Hepatocyte (in vitro differentiated cells): ENCODE measurements at places on chromosomes 12 and 14.
A peak's percentile ranks its signal among the peaks of the same experiment; 100 is the strongest.

DNA sequence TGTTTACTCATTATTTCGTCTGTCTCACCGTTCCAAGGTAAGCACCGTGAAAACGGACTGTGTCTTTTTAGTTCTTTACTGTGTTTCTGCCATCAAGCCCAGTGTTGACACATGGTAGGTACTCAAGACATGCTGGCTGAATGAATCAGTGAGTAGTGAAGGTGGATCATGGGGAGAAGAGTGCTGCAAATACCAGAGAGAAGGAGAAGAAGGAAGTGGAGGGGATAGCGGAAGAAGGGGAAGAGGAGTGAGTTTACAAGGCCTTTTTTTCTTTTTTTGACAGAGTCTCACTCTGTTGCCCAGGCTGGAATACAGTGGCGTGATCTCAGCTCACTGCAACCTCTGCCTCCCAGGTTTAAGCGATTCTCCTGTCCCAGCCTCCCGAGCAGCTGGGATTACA, 54.6 kb downstream of the ETV6 start:
- no peak for DNase-seq

- no peak for DNase-seq
These were observed 467.5 kb downstream of the VRK1 start for GRCh38 chr14:97264516-97265230.

- DNase-seq = no peak
These were observed 12.8 kb downstream of the GPR19 start for GRCh38 chr12:12683136-12683697.

GRCh38 chr12:56714431-56714929, 10.6 kb downstream of the NACA start:
- no peak for DNase-seq

DNA sequence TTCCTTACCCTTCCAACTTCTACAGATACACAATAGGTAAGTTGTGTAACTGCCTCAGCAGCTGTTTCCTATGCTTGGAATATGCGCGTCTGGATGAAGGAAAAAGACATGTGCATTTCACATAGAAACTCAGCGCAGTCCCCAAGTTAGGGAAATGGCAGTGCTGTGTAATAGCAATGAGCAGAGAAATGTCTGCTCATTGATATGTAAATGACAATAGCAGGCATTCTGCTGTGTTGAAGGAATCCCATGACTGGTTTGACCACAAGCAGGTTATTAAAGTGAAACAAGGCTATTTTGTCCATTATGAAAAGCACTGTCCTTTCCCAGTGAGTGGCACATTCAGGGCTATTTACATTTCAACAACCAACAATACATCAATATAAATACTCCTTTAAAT, 106.6 kb downstream of the BTG1 start:
- no peak for DNase-seq

- DNase-seq = no peak
These were observed 7.9 kb downstream of the EIF2B2 start for GRCh38 chr14:75010472-75011093.

- no peak for DNase-seq
These were observed 1101.4 kb downstream of the BCL11B start for GRCh38 chr14:98170575-98170974.

- no peak for DNase-seq
These were observed 275.7 kb upstream of the CRY1 start for GRCh38 chr12:107369006-107369405.

GRCh38 chr12:13509740-13510139, 313.2 kb downstream of the EMP1 start:
- DNase-seq = no peak

DNA sequence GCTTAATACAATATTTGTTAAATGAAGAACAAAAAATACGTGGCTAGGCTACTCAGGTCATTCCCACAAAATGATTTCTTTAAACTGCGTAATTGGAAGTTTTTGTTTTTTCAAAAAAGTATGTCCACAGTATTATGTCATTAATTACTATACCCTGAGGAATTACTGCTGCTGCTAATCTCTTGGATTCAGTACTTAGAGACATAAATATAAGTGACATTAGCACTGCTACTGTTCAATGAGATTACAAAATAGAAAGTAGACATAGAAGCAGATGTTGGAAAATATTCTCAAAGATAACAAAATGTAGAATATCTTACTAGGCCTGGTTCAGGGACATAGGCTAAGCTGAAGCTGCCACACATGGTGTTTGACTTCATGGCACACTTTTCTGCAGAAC, 36.3 kb downstream of the HMGA2 start:
- no peak for DNase-seq

- no peak for DNase-seq
These were observed 83.0 kb downstream of the DENND5B start for GRCh38 chr12:31507966-31508365.

DNA sequence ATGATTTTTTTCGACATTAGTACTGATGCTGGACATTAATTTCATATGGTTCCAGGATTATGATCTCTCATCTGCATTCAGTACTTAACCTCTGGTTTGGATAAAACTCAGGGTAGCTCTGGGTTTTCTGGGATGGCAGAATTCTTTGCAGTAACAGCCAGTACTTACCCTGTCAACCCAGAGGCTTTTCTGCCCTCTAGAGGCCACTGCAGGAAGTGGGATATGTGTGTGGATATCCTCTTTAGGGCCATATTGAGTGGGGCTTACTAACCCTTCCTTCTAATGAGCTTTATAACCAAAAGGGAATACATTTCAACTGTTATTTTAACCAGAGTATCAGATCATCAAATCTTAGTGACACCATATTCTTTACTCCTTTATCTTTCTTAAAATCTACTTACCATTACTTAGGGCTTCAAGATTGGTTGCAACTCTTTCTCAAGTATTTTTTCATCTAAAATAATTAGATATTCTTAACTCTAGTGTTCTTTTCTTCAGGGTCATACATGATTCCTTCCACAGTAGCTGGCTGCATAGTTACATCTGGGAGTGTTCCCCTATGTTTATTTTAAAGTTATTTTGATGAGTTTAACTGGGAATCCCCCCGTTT, 488.0 kb upstream of the STXBP6 start:
- DNase-seq = peak; percentile 68

DNA sequence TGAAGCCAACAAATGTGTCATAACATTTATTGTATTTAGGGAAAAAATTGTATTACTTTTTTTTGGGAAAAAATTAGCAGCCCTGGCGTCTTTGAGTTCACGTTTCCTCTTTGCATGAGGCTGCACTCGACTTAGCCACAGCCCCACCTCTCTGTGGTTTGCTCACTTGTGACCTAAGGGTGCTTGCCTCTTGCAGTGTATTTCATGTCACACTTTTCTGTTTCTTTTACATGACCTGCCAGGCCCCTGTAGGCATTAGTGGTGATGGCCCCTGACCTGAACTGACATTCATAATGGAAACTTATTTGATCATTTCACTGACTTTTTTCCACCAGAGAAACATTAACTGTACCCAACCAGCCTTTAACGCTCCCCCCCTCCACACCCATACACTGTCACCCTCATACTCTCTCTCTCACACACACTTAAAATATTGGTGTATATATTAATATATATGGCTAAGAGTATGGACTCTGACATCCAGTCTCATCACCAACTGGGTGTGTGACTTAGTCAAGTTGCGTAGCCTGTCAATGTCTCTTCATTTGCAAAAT, 122.9 kb downstream of the PRKCH start:
- no peak for DNase-seq

GRCh38 chr12:95336387-95337067, 118.9 kb downstream of the VEZT start:
- DNase-seq = peak; percentile 88

- DNase-seq = peak; percentile 47
These were observed 168.1 kb upstream of the DAAM1 start for GRCh38 chr14:59020382-59020781.

GRCh38 chr14:92577321-92577742, 63.8 kb downstream of the RIN3 start:
- DNase-seq = no peak

DNA sequence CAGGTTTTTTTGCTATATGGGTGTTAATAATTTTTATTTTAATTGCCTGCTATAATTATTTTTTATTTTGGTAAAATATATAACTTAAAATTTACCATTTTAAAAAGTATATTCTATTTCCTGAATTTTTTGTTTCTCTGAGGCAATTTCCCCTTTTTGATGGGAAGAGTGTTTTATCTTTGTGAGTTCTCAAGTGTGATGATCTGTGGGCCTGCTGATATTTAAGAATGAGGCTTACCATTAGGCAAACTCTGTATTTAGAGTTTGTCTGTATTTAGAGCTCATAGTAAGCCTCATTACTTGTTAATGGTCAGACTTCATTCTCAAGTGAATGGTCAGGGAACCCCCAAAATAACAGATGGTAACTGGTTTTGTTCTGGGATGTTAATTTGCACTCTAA, 48.0 kb downstream of the WNK1 start:
- no peak for DNase-seq

DNA sequence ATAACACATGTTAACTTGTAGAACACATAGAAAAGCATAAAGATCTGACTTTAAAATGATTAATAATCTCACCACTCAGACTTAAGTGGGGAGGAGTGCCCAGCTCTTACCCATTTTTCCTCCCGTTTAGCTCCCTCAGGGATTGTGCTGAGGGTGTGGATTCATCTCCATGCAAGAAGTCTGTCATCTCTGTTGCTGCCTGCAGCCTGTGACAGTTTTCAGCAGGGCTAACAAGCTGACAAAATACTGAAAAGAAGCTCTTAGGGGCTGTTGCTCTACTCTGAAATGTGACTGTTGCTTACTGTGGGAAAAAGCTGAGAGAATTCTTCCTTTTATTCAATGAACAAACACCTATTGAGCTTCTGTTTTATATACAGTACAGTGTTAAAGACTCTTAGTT, 216.2 kb downstream of the CPNE8 start:
- DNase-seq = no peak

GRCh38 chr12:30613119-30613830, 82.4 kb downstream of the IPO8 start:
- DNase-seq = no peak

GRCh38 chr14:68946489-68946822, 32.6 kb downstream of the ACTN1 start:
- DNase-seq = no peak

- DNase-seq = no peak
These were observed 119.6 kb downstream of the GCH1 start for GRCh38 chr14:54782751-54783659.

DNA sequence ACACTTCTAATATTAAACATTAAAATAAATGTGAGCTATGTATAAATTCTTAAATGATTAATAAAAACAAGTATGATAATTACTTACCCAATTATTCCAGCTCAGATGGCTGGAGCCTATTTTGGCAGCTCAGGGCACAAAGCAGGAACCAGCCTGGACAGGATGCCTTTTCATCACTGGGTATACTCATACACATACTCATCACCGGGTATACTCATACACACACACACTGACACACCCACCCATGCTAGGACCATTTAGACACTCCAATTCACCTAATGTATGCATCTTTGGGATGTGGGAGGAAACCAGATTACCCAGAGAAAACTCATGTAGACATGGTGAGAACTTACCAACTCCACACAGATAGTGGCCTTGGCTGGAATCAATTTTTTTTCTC, 57.9 kb upstream of the CNOT2 start:
- no peak for DNase-seq

DNA sequence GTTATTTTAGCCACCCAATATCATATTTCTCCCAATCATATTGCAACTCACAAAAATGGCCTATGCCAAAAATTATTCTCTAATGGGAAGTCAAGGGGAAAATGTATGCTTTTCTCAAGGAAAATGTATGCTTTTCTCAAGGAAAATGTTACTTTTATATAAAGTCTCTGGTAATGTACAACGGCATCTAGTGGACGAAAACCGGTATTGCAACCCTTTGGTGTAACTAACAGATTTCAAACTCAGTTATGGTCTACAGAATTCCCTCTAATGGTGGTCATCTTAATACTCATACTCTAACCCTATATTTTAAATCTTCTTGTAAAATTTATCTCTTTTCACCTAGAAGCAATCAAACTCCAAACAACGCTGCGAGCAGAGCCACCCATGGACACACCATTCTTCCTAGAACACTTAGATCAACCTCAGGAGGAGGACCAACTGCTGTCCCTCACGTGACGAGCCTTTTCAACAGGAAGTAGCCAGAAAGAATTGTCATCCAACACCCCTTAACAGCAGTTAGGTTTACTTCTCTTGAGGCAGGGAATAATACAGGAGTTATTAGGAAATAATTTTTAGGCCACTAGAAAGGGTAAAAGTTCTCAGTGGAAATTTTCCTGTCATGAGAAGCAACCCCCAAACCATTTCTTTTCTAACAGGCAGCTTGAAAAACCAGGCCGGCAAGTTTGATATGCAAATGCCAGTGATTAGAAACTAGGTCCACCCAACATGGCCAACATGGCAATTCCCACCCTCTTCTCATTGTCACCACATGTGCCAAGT, 20.1 kb downstream of the APOBEC1 start:
- DNase-seq = peak; percentile 56

- DNase-seq = no peak
These were observed 249.2 kb upstream of the AMIGO2 start for GRCh38 chr12:47328831-47329545.

DNA sequence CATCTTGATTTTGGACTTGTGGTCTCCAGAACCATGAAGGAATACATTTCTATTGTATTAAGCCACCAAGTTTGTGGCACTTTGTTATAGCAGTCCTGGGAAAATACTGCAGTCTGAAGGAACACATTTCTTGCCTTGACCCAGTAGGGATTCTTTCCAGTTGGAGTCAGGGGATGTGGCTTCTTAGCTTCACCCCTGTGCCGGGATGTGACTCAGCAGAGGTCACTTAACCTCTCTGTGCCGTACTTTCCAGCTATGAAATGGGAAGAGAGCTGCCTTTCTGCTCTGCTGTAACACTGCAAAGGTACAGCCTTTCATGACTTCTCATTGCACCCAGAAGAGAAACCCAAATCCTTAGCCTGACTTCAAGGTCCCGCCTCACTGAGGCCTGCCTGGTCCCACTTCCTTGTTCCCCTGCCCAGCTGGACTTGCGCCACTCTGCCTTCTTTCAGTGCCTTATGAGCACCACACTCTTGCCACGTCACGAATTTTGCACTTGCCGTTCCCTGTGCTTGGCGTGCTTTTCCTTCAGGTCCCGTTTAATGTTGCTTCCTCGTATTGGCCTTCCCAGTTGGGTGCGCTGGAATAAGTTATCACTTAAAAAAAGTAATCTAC, 24.2 kb downstream of the CHST11 start:
- DNase-seq = no peak

DNA sequence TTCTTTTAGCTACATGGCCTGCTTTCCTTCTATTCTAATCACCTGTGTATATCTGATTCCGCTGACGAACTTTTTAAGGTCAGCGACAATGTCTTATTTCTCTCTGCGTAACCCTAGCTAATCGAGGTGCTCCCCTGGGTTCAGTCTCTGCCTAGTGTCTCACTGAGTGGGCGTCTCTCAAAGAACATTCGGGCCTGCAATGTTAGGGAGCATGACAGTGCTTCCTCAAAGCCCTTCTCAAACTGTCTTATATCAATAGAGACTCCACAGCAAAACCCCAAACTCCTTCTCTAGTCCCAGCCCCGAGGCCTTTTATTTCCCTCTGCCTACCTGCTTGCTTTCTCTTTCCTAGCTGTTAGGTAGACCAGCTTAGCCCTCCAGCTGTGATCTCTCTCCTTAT, 13.7 kb upstream of the RPS6KL1 start:
- no peak for DNase-seq

- DNase-seq = no peak
These were observed 21.0 kb upstream of the CD9 start for GRCh38 chr12:6178981-6179761.

- no peak for DNase-seq
These were observed 167.1 kb upstream of the OR4E1 start for GRCh38 chr14:21840765-21841164.
